H1 (cell line): ENCODE measurements at places on chromosomes 11 and 22.
A peak's percentile ranks its signal among the peaks of the same experiment; 100 is the strongest.

DNA sequence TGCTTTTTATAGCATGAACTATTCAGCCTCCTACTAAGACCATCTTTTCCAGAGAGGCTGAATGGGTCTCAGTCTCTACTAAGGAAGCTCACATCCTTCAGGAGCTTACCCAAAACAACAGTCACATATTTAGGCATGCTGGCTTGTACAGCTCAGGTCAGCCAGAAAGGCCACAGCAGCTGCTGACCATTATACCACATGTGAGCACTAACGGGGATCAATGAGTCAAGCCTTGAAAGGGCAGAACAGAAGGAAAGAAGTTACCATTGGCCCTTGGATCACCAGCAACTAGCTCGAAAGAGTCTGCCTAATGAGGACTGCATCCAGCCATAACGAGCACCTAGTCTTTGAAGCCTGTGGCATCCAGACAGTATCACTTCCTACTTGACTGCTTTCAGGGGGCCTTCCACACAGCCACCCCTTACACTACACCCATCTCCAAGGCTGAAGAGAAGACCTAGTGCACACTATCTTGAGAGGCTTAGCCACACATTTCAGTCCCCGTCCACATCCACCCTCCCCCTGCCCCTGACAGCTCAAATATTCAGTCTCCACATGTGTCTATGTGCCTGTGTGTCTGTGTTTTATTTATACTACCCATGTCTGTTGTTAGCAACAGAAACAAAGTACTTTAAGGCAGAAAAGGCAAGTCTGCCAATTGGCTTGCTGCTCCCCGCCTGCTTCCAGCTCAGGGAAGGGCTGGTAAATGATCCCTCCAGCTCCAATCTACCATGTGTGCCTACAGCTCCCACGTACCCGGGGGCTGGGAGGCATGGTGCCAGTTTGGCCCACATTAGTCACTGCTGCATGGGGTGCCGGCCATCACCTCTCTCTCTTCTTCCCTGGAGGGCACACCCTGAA is 95.5 kb downstream of the RPL27A start:
- DNase-seq, result no peak

GRCh38 chr11:24819006-24819405 is 322.2 kb downstream of the LUZP2 start:
- DNase-seq, result no peak

DNA sequence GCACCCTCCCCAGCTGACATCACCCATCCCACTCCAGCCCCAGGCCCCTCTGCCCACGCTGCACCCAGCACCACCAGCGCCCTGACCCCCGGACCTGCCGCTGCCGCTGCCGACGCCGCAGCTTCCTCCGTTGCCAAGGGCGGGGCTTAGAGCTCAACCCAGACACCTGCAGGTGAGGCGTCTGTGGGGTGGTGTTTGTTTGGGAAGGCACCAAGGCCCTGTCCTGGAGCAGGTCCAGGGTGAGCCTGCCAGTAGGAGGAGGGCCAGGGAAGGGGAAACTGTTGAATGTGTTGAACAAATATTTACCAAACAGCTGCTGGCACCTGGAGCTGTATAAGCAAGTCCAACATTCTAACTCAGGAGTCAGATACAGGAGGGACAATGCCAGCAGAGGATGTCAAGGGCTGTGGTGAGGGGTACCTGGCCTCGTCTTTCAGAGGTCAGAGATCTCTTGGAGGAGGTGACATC is 3.1 kb downstream of the VEGFB start:
- no peak for DNase-seq

- no peak for DNase-seq
Measured at GRCh38 chr11:12802418-12803085, 128.3 kb downstream of the TEAD1 start.

GRCh38 chr11:32713496-32713895 is 81.0 kb downstream of the CCDC73 start:
- no peak for DNase-seq

DNA sequence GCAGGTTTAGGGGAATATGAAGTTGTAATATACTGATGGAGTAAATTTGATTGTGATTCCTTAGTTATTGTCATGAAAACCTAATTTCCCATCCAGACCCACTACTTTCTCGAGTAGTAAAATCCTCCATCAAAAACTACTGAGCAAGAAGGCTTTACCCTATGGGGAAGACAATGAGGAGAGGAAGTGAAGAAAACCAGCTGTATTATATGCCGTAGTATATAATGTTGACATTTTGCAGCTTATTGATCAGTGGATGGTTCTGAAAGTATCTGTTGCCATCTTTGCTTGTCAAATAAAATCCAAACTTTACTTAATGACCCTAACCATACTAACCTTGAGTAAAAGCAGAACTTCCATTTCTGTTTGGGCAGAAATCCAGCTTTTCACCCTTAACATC is 292.8 kb upstream of the RAG2 start:
- no peak for DNase-seq

DNA sequence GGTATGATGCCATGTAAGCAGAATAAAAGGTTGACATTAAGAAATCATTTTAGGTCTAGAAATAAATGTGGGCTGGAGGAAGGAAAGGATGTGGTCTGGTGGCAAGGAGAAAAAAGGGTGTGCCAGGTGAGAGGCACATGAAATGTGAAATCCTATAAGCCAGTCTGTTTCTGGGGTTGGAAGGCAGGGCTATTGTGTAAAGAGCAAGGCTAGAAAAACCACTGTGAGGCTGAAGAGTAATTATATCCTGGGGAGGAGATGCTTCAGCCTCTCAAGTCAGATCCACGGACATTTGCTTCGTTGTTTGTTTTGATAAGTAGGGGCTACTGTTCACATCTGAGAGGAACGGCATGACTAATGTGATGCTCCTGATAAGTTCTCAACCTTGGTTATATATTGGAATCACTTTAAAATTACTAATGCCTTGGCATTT is 77.5 kb upstream of the CTSC start:
- DNase-seq, result no peak

DNA sequence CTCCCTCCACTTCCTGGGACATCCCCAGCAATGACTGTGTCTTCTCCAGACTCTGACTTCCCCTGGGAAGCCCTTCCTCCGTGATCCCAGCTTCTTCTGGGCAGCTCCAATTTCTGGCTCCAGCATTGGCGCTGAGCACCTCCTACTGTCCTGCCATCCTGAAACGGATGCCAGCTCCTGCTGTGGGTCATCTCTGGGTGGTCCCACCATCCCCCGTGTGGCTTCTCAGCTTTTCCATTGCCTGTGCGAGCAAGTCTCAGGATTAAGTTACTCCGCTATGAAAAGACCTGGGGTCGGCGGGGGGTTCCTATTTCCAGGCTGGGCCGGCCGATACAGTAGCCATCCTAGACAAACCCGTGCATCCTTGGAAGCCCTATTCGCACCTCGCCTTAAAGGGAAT is 55.4 kb upstream of the FADD start:
- no peak for DNase-seq

- no peak for DNase-seq
Measured at GRCh38 chr11:133606124-133606523, 73.8 kb upstream of the OPCML start.

- no peak for DNase-seq
Measured at GRCh38 chr22:30408388-30409102, 11.7 kb downstream of the SEC14L2 start.

- peak; percentile 28 for DNase-seq
Measured at GRCh38 chr11:71532036-71532610, 5.1 kb downstream of the KRTAP5-7 start.

- DNase-seq, result no peak
Measured at GRCh38 chr11:95699631-95700470, 89.7 kb downstream of the FAM76B start.

DNA sequence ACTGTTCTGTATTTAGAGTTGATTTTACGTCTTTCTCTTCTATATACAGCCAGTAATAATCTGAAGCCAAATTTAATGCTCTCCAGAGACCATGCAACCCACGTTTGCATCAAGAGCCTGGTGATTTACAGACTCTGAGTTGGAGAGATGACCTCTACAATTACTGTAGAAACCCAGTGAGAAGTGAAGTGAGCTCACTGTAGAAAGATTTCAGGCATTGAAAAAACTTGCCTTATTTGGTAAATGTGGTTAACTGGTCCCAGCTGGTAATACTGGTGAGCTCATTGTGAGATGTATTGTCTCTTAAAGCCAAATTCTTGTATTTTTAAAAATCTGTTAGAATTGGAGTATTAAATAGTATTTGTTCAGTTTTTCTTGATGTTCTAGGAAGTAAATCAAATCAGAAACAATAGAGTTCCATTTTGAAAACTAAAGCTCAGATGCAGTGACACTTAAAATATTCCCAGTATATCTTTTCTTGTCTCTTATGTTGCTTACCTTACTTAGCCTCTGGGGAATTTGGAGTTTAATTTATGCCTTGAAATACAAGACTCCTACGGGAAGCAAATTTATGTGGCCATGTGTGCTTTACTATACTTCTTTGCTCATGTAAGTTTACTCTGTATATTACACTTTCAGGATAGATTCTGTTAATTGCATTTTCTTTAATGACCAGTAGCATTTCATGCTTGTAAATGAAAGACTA is 189.9 kb downstream of the ARHGAP42 start:
- DNase-seq, result no peak

GRCh38 chr11:77083566-77084245 is 16.9 kb downstream of the CAPN5 start:
- DNase-seq, result no peak

DNA sequence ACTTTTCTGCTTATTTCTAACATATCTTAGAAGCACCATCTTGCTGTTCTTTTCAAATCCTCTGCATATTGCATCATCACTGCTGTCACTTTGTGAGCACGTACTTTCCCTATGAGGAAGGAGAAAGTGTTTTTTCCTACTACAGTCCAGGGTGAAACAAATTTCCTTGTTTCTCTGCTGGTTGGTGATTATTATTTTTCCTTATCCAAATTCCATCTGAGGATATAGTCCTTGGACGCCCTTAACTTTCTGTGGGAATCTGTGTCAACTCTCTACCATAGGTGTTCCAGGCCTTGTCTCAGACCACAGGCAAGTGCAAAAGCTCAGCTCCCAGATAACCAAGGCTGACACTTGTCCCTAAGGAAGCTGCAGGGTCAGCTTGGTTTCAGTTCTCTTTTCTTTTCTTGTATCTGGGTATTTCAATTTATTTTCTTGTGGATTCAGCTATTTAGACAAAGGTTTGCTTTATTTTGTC is 29.4 kb upstream of the LYVE1 start:
- DNase-seq, result no peak

DNA sequence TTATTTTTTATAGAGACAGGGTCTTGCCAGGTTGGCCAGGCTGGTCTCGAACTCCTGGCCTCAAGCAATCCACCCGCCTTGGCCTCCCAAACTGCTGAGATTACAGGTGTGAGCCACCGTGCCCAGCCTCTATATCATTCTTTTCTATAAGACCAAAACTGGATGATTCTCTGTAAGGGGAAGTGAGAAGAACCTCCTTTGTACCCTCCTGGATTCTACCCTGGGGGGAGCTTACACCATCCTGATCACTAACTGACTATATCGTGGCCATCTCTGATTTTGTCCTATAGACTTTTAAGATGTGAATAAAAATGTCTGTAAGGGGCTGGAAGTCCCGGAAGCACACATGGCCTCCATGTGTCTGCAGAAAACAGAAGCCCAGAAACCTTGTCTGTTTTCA is 9.1 kb downstream of the PIWIL4 start:
- DNase-seq, result no peak

- no peak for DNase-seq
Measured at GRCh38 chr22:46696229-46696518, 41.9 kb downstream of the CERK start.

- DNase-seq, result no peak
Measured at GRCh38 chr22:25661073-25661472, 80.9 kb upstream of the MYO18B start.

DNA sequence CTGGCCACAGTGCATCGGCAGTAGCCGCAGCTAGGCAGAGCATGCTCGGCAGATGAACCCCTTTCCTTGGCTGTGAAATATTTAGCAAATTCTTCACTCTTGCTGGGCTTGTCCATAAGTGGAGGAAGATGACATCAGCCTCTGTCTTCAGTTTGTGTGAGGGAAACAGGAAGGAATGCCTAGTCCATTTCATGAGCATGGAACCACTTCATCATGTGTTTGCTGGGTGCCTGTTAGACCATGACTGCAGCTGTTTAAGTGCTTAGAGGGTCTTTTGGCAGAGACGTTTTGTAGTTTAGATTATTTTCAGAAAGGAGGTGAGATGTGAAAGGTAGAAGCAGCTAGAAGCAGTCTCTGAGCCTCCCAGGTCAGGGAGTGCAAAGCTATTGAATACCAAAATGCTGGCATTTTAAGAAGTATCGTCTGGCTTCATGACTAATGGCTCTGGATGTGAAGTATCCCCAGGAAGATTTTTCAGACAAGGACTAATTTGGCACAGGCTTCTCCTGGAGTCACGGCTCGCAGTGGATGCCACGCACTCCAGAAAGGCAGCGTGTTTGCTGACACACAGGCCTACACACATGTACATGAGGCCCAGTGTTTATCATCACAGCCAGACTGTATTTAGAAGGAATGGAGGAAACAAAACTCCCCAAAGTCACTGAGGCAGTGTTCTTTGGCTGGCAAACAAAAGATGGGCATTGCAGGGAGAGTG is 43.1 kb upstream of the GRAMD1B start:
- no peak for DNase-seq

GRCh38 chr11:57054817-57055216 is 66.1 kb downstream of the OR5AK2 start:
- no peak for DNase-seq

DNA sequence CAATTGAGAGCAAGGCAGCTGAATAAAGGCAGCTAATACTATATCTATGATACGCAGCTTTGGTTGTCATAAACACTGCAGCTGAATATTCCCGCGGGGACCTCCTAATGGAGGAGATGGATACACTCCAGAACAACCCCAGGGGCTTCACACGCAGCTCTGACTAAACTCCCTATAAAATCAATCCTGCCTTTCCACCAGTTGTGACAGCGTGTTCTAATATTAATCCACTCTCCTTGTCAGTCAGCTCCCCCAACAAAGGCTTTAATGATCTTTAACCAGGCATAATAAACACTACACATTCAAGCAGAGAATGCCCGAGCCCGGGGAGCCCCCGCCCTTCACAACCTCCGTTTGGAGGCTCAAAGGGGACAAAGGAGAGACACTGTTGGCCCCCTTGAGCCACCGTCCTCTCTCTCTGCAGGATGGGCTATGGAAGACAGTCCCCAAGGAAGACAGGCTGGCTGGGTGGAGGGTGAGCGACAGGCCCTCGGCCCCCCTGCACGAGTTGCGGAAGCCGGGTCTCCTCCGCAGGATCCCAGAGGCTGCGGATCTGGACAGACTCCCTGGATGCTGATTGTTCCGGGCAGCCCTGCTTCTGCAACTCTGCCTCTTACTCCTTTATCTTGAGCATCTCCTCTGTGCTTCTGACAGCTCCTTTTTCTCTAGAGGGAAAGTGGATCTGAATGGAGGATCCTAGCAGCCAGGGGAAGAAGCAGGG is 565.2 kb downstream of the BUD13 start:
- DNase-seq, result no peak

GRCh38 chr11:119180729-119181676 is 4.3 kb upstream of the NHERF4 start:
- DNase-seq, result no peak
